GM23338 (cell line): ENCODE measurements at places on chromosomes 6 and 20. TPM values are rescaled to one million over a fixed set of nuclear protein-coding genes. Genes with fewer than 3 reads are reported as not detected.

GRCh38 chr6:152305672-152306071, 331.5 kb downstream of the SYNE1 start:
- DNase-seq = no peak

DNA sequence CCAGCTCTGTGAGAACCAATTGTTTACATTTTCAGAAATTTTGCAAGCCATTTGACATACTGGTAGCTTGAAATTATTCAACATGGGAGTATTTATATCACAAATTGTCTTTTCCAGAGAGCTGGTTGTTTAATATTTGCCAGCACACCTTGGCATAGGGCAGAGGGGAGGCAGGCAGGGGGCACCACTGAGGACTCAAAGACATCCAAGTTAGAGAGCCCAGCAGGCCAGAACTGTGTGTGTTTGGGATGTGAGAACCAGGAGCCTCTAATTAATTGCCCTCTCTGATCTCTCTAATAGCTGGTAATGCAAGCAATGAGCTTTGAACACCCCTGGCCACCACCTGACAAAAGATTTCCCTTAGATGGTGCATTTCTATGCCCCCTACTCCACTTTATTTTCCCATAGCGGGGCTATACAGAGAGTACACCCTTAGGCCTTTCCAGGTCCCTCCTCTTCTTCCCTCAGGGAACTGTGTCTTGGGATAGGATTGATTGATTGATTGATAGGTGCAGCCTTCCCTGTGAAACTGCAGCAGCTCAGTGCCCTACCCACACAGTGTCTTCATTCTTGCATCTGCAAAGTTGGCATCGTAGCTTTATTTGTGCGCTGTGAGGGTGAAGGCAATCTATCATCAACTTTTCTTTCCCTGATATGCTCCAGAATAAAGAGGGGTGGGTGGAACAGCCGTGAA, 29.2 kb downstream of the MOCS1 start:
- DNase-seq = no peak

DNA sequence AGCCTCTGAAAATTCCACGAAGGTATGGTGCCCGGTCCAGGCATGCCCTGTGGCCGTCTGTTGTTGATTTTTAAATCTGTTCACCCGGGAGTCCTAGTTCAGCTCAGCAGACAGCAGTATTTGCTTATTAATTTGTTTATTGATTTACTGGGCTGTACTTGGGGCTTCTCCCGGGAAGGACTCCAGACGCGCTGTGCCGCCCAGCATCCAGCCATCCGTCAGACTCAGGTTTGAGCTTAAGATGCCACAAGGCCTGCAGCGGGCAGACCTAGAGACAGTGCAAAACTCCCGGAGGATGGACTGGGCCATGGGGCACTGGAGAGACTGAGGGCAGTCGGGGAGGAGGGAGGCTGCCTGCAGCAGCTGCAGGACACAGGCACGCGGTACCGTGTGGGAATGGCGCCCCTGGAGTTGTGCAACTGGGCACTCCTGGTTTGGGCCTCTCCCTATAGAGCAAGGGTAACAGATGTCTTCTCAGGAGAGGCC, 17.3 kb upstream of the CCDC167 start:
- no peak for DNase-seq

The C6orf58 gene
- not detected in 2 replicates for total RNA-seq

- no peak for DNase-seq
Measured at GRCh38 chr6:135113860-135114259, 59.2 kb upstream of the HBS1L start.

The CDKN1A gene
- total RNA-seq = 44.4 and 45.6 TPM in 2 replicates

GRCh38 chr6:165694296-165694695, 31.3 kb upstream of the PDE10A start:
- peak; percentile 55 for DNase-seq

The OPRL1 gene
- 0.74 and 1.1 TPM in 2 replicates for total RNA-seq

- peak; percentile 28 for DNase-seq
Measured at GRCh38 chr6:14781772-14782525, 463.9 kb upstream of the JARID2 start.

DNA sequence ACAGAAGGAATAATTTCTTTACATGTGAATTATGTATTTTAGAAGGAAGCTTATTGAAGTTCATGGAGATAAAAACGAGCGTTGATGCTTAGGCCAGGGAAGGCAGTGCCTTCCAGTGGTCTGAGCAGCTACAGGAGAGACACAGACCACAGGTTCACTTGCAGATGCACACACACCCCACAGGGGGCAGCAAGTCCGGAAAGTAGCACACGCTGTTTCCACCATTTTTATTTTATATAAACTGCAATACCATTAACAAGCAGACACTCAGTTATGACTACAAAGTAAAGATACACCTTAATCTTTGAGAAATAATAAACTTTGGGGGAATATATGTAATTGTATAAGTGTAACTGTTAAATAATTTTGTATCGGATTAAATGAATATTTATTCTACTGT, 13.5 kb upstream of the DACT2 start:
- peak; percentile 45 for DNase-seq
